Regular cardiac myocyte (primary cell): ENCODE measurements at places on chromosomes 16 and 17. TPM values are rescaled to one million over a fixed set of nuclear protein-coding genes. Genes with fewer than 3 reads are reported as not detected.

The GINS3 gene
- total RNA-seq = 1.4 and 7.1 TPM in 2 replicates

The BRIP1 gene
- total RNA-seq = 5.4 and 13.0 TPM in 2 replicates

The KRTAP2-3 gene
- total RNA-seq = under 0.01 and 0.77 TPM in 2 replicates

The PLD6 gene
- 2.3 and 3.9 TPM in 2 replicates for total RNA-seq

The CACNA1H gene
- 13.0 and 14.9 TPM in 2 replicates for total RNA-seq

The RGS9 gene
- total RNA-seq = 0.19 and 0.56 TPM in 2 replicates

The CASKIN1 gene
- 0.19 and 0.56 TPM in 2 replicates for total RNA-seq
